HT1080 (cell line): ENCODE measurements at places on chromosomes 6 and 20. TPM values are rescaled to one million over a fixed set of nuclear protein-coding genes. Genes with fewer than 3 reads are reported as not detected.

DNA sequence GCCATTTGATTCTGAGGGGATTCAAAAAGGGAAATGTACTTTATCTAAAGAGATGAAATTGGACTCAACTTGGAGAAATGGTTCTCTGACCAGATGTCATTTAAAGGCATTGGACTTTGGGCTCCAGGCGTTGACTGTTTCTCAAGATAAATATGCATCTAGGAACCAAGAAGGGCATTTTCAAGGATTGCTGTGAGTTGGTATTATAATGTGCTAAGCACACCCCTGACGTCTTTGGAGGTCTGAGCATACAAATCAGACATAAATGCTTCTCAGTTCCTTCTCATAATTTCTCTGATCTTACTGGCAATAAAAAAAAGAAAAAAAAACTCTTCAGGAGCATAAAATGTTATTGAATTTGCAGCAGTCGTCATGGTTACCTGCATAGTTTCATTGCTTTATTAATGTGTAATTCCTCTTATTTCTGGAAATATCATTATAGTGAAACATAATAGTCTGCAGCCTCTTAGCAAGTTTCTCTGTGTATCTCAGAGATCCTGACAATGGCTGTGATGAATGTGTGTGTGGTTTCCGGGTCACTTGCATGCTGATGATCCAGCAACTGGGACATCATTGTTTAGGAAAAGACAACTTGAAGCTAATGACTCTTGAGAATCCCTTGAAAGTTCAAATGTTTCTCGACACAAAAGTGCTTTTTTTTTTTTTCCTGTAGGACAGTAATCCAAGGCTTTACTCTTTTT lies 136.0 kb downstream of the AIG1 start:
- peak; percentile 62 for DNase-seq

DNA sequence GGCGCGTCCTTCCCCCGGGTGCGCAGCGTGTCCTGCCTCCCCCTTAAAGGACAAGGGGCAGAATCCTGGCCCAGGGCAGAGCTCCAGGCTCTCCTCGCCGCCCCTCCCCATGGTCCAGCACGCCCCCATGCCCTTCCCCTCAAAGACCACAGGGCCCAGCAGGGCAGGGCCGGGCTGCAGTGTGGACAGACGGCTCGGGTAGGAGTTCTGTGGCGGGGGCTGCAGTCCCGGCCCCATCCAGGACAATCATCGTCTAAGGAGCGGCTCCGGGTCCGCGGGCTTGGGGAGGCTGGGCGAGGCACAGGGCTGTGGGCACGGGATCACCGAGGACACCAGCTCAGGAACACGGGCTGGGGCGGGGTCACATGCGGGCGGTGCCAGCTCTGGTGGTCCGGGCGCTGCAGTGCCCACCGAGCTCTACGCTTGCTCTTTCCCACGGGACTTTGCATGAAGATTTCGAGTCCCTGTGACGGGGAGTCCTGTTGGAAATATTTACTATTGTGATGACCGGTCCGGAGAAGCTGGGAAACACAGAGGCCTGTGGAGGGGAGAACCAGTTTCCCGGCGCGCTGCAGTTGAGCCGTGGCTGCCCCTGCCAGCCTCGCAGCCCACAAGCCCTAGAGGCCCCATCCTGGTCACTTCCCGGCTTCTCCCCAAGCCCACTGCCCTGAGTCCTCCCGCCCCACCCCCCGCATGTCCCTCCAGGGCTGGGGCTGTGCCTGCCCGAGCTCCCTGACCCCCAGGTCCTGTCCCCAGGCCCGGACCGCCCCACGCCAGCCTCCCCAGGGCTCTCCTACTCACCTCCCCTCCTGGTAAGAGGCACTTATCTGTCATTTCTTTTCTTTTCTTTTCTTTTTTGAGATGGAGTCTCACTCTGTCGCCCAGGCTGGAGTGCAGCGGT lies 20.6 kb downstream of the SLC17A9 start:
- no peak for DNase-seq

GRCh38 chr20:37914672-37915433 lies 11.9 kb downstream of the VSTM2L start:
- DNase-seq, result no peak

DNA sequence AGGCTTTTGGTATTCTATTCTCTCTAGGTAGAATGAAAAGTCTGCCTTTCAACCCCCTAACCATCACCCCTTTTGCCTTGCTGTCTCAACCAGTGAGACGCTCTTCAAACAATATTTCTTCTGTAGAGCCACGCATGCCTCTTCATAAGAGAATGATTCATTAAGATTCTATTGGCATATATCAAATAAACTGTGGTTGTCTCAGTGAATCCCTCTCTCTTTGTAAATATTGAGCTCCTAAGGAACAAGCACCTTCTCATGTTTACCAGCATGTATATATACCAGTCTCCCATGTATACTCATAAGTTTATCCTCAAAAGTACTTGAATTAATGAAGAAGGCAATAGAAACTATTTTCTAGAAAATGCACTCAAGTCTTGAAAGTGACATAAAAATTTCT lies 90.6 kb downstream of the HAO1 start:
- no peak for DNase-seq

GRCh38 chr20:50438986-50439407 lies 71.2 kb upstream of the PTPN1 start:
- DNase-seq, result peak; percentile 98

Gene MYLK4
- total RNA-seq, result 0.02 TPM in 1 of 2 replicates, not detected in the other

Gene NDUFAF5
- total RNA-seq, result 17.4 and 20.1 TPM in 2 replicates
